HFFc6 (cell line): ENCODE measurements at places on chromosomes 13 and 19. TPM values are rescaled to one million over a fixed set of nuclear protein-coding genes. Genes with fewer than 3 reads are reported as not detected.

PSG11 gene
- total RNA-seq = 0.40 to 0.55 TPM (median 0.53 TPM) in 3 replicates

COL5A3 gene
- 1.6 to 3.7 TPM (median 3.0 TPM) in 3 replicates for total RNA-seq

NOVA2 gene
- total RNA-seq = 0.35 TPM in 1 of 3 replicates, not detected in the others

LAIR2 gene
- not detected in 3 replicates for total RNA-seq

- no peak for DNase-seq
These were observed 10.8 kb upstream of the CEBPG start for GRCh38 chr19:33362508-33363228.

DNA sequence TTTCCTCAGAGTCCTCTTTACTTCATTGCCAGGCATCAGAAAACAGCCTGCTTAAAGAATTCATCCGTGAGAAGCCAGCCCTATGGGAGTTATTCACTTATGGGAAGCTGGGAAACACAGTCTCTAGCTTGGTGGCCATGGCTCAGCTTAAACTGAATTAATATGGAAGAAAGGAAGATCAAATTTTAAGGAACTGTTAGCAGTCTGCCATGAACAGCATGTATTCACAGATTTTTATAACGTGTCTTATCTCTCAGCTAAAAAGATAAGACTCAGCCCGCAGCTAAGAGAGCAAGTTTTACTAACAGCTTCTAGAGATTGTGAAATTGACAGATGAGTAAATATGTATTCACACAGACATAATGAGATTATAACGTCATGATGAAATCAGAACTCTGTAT is 253.7 kb upstream of the RXFP2 start:
- peak; percentile 46 for DNase-seq

DNA sequence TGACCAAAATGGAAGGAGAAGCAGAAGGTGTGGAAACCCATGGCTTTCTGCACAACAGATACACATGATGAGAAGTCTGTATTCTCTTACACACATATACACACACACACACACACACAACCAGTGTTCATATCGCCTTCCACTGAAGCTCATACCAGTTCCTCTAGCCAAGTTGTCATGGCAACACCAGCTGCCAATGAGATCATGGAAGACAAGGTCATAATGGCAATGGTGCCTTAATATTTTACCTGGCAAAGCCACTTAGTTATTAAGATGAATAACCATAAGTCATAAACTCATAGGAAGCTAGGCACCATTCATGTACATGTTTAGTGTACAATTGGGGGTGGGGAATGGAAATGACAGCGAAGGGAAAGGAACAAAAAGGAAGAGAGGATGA is 2.6 kb upstream of the DHRS12 start:
- DNase-seq = peak; percentile 32

- peak; percentile 91 for DNase-seq
These were observed 270.6 kb downstream of the SLITRK6 start for GRCh38 chr13:85528491-85529217.

GRCh38 chr13:92256211-92256610 is 857.8 kb downstream of the GPC5 start:
- DNase-seq = no peak

DNA sequence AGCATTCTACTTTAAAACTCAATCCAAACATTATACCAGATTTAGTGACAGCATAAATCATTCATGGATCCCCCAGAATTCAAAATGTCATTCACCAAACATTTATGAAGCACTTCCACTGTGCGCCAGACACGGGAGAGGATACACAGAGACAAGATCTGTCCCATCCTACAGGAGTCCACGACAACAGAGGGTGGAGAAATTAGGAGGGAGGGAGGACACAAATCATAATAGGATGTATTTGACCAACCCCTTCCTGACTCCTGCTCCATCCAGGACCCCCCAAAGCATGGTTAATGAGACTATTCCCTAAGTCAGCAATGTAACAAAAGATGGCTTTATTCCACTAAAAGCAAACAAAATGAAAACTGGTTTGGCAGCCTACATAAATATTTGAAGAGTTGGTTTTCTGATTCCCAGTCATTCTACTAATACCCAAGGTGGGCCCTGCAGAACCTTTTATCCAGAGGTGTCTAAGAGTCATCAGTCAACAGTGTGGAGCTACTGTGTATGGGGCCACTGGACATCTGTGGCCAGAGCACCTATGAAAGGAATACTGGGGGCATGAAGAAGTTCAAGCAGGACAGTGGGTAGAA is 62.8 kb upstream of the DOCK9 start:
- no peak for DNase-seq
